Cortex of kidney (tissue), 1 donor: ENCODE measurements at places on chromosomes 12 and 14.

- no peak for DNase-seq
Observed at GRCh38 chr14:89121968-89122620, 294.9 kb downstream of the FOXN3 start.

DNA sequence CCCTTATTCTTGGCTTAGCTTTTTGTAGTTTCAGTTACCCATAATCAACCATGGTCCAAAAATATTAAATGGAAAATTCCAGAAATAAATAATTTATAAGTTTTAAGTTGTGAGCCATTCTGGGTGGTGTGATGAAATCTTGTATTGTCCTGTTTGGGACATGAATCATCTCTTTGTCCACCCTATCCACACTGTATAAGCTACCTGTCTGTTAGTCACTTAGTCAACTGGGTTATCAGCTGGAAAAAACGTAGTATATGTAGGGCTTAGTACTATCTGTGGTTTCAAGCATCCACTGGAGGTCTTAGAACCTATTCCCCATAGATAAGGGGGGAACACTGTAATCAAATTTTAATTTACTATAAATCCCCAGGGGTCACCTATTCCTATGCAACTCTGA is 52.7 kb downstream of the NKX2-1 start:
- no peak for DNase-seq

DNA sequence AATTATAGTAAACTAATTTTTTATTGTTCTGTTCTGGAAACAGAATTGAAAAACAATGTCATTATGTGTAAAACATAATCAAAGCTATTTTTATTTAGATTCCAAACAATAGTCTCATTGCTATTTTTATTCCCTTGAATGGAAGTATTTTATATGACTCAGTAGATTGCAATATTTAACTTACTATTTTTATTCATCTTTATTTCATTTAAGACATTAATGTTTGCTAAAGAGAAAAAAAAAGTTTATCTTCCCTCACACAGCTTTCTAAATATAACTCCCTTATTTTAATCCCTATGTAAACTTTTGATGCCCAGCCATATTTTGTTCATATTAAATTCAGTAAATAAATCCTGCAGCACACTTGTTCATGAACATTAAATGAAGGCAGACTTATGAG is 622.4 kb downstream of the SLC6A15 start:
- DNase-seq, result no peak

- no peak for DNase-seq
Observed at GRCh38 chr14:67571275-67571990, 28.6 kb downstream of the PIGH start.

DNA sequence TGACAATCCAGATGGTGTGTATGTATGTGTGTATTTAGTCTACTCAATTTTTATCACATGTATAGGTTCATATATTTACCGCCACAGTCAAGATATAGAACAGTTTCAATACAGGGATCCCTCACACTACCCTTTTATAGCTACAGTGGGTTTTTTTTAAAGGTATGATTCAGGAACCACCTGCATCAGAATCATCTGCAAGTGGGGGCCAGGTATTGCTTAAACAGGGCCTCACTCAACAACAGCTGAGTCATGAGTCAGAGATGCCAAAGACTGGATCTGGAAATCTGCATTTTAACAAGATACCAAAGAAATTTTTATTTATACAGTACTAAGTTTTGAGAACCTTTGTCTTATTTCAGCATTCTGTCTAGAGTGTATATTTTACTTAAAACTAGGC is 117.6 kb downstream of the SLC35F4 start:
- DNase-seq, result no peak
